ENCODE measurements at places on chromosomes 3 and 15. TPM values are rescaled to one million over a fixed set of nuclear protein-coding genes. Genes with fewer than 3 reads are reported as not detected.

DNA sequence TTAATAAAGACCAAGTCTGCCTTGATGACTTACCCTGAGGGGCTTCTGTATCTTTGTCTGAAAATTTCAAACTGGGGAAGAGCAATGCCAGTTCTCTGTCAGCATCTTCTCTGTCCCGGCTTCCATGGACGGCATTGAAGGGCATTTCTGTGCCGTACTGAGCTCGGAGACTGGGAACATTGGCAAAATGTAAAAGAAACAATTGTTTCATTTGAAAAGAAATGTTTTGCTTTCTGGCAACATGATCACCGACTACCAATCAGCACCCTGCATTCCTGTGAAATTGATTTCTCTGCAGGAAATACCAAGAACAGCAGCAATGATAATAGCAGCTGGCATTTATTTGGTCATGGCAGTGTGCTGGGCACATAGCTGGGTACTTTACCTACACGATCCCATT, 26.2 kb downstream of the NME9 start:
- DNase-seq = no peak
- H3K4me3 ChIP-seq = no peak overlapping the region
- peaks cover 4% of the 10 kb centered on the region for H3K4me1 ChIP-seq
- H3K27me3 ChIP-seq = no peaks in the 10 kb centered on the region
- H3K36me3 ChIP-seq = no peaks in the 10 kb centered on the region
- peak overlapping the region; percentile 26 for H3K27ac ChIP-seq

DNA sequence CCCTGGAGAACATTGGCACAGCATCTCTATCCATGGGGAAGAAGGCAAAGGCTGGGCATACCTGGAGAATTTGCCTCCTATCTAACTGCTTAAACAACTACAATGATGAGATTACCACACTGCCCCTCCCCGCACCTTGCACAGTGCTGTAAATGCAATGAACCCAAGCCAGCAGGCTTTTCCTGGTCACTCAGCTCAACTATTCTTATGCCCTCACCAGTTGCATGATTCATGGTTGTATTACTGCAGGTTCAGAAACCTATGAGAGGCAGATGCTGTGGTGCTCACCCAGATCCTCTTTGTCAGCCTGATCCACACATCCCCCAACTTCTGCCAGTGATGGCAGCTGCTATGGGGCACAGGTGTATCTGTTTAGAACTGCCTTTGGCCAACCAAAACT, 77.7 kb upstream of the STAC start:
- H3K27ac ChIP-seq = no peak overlapping the region
- H3K36me3 ChIP-seq = no peaks in the 10 kb centered on the region
- H3K4me3 ChIP-seq = no peak overlapping the region
- H3K4me1 ChIP-seq = no peaks in the 10 kb centered on the region

DNA sequence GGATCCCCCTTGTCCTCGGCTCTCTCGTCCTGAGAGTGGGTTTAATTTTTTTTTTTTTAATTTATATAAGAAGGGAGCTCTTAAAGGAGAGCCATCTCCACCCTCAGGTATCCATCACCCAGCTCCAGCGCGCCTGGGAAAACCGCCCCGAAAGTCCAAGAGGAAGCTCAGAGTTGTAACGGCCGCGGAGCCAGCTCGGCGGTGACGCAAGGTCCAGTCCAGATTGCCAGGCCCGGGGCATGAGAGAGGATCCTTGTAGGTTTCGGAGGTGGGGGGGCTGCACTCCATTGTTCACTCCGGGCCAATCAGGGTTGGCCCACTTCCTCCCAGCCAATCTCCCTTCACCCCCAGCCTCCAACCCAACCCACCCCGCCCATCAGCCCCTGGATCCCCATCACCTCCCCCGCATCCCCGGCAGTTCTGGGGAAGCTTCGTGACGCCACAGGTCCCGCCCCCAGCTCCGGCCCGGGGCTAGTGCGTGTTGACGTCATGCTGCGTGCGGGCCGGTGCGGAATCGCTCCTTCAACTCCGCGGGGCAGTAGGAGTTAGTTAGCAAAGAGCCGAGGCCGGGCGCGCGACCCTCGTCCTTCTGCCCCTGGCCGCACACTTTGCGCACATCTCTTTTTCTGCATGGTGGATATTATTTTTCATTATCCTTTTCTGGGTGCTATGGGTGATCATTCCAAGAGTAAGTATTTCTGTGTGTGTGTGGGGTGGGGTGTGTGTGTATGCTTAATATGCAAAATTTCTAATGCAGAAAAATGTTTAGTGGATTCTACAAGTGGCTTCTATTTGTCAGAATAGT, at the start of gene ISL2:
ISL2 (plus strand) TSS at position 520 of the 805 bp plus-strand sequence; CDS start at position 631, 111 bp downstream.
- H3K36me3 ChIP-seq = no peaks in the 10 kb centered on the region
- DNase-seq = peak; percentile 36
- H3K4me1 ChIP-seq = peaks cover 43% of the 10 kb centered on the region
- no peak within 1 kb of the TSS for H3K4me3 ChIP-seq
- H3K27me3 ChIP-seq = peaks cover 3% of the 10 kb centered on the region
- H3K27ac ChIP-seq = no peak within 1 kb of the TSS

DNA sequence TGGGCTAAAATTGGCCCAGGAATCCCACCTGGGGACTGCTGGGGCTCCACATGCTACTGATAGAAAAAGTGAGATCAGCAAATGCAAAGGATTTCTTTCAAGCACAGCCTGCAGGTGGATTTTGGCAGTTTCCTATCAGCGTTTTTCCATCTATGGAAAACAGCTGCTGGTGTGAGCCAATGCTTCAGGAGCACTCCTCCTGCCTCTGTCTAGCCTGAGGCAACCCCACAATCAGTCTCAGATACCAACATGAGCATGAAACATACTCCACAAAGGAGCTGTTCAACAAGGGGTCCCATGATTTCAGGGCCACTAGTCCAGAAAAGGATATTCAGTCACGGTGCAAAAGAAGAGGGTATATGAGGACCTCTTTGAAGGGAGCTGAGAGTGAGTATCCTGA, 311.5 kb upstream of the THBS1 start:
- H3K4me1 ChIP-seq = peaks cover 60% of the 10 kb centered on the region
- no peaks in the 10 kb centered on the region for H3K36me3 ChIP-seq
- H3K4me3 ChIP-seq = no peak overlapping the region

DNA sequence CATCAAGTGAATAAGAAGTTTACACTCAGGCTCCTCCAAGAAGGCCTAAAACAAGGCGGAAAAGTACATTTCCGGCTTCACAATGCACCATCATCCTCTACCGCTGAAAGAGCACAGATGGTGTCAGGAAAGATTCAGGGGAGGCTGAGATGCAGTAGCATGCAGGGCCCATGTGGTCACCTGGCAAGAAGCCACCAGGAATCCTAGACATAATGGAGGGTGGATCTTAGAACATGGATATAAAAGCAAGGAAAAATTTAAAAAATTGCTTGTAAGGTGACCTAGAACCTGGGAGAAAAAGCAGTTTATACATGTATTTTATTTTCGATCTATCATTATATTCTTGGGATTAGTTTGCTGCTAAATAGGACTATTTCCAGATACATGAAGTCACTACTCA, 21.9 kb upstream of the OTOL1 start:
- DNase-seq = no peak
- H3K4me3 ChIP-seq = no peak overlapping the region
- H3K27ac ChIP-seq = no peak overlapping the region
- no peaks in the 10 kb centered on the region for H3K4me1 ChIP-seq
- no peaks in the 10 kb centered on the region for H3K36me3 ChIP-seq

GRCh38 chr3:53478166-53478830, 16.1 kb upstream of the CACNA1D start:
- peaks cover 6% of the 10 kb centered on the region for H3K4me1 ChIP-seq
- DNase-seq = no peak
- H3K27ac ChIP-seq = peak overlapping the region; percentile 22
- H3K36me3 ChIP-seq = no peaks in the 10 kb centered on the region
- H3K27me3 ChIP-seq = no peaks in the 10 kb centered on the region

DNA sequence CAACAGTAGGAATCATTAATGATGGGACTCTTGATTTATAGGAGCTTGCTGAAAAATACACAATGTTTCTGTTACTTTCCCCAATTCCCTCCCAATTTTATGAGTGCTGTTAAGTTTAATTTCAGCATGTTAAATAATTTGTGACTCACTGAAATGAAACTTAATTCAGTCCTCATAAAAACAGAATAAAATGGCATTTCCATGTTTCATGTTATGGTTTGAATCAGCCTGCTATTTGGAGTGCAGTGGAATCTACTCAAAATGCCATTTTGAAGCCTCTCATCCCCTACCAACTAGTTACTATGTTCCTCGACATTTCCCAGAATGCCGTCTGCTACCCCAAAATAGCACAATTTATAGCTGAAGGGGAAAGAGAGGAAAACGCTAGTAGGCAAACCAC, 237.5 kb downstream of the ADAMTS17 start:
- no peak overlapping the region for H3K4me3 ChIP-seq
- H3K27ac ChIP-seq = no peak overlapping the region
- H3K36me3 ChIP-seq = no peaks in the 10 kb centered on the region
- DNase-seq = no peak
- H3K27me3 ChIP-seq = no peaks in the 10 kb centered on the region

DNA sequence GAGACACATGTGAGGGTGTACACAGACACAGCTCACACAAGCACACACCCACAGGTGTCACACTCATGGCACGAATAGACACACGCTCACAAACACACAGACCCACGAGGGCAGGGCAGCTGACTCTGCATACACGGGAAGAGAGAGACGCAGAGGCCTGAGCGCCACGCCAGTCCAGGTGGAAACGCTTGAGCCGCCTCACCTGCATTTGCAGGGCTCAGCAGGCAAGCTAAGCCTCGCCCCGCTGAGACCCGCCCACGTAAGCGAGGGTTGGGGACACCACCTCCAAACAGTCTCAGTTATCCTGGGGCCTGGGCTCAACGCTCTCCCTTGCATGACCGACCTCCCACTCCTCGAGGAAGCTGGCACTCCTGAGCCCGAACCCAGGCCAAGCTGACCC, 73.2 kb downstream of the TLE3 start:
- DNase-seq = no peak
- no peak overlapping the region for H3K27ac ChIP-seq
- H3K4me3 ChIP-seq = no peak overlapping the region
- no peaks in the 10 kb centered on the region for H3K36me3 ChIP-seq
- H3K27me3 ChIP-seq = no peaks in the 10 kb centered on the region
- H3K4me1 ChIP-seq = peaks cover 17% of the 10 kb centered on the region

GRCh38 chr3:153130312-153130977, 31.6 kb upstream of the RAP2B start:
- DNase-seq = no peak
- H3K36me3 ChIP-seq = no peaks in the 10 kb centered on the region
- H3K27ac ChIP-seq = no peak overlapping the region
- H3K27me3 ChIP-seq = no peaks in the 10 kb centered on the region

GRCh38 chr3:100330651-100331050, 3.9 kb upstream of the NIT2 start:
- H3K36me3 ChIP-seq = no peaks in the 10 kb centered on the region
- H3K27me3 ChIP-seq = no peaks in the 10 kb centered on the region
- no peak overlapping the region for H3K4me3 ChIP-seq
- no peak for DNase-seq

DNA sequence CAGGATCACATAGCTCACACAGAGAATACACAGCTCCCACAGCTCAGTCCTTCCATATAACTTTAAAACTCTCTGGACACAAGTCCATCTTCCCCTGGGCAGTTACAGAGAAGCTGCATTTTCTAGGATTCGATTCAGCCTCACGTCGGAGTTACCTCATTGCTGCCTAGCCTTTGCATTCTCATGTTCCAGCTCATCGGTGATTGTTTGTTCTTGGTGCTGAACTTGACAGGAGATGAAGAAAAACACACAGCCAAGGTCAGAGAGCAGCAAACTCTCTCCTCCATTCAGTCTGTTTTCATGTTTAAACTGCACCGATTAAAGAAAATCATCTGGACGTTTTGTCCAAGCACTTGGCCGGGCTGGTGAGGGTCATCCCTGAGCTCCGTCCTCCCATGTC, 375.5 kb upstream of the CFAP20DC start:
- H3K36me3 ChIP-seq = no peaks in the 10 kb centered on the region
- H3K27me3 ChIP-seq = no peaks in the 10 kb centered on the region
- H3K4me3 ChIP-seq = no peak overlapping the region
- peak; percentile 6 for DNase-seq
- H3K4me1 ChIP-seq = no peaks in the 10 kb centered on the region

DNA sequence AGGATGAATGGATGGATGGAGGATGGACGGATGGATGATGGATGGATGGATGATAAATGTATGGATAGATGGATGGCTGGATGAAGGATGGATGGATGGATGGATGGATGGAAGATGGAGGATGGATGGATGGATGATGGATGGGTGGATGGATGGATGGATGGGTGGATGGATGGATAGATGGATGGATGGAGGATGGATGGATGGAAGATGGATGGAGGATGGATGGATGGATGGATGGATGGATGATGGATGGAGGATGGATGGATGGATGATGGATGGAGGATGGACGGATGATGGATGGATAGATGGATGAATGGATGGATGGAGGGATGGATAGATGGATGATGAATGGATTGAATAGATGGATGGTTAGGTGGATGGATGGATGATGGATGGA, 210.6 kb upstream of the IGF1R start:
- no peaks in the 10 kb centered on the region for H3K4me1 ChIP-seq
- DNase-seq = no peak
- H3K36me3 ChIP-seq = no peaks in the 10 kb centered on the region
- H3K27me3 ChIP-seq = no peaks in the 10 kb centered on the region
- H3K4me3 ChIP-seq = no peak overlapping the region

GRCh38 chr3:197093871-197094270, 64.3 kb upstream of the MELTF start:
- H3K27ac ChIP-seq = no peak overlapping the region
- H3K4me3 ChIP-seq = no peak overlapping the region
- H3K4me1 ChIP-seq = peaks cover 4% of the 10 kb centered on the region
- no peak for DNase-seq
- H3K27me3 ChIP-seq = no peaks in the 10 kb centered on the region

- no peaks in the 10 kb centered on the region for H3K27me3 ChIP-seq
- DNase-seq = no peak
- no peak overlapping the region for H3K27ac ChIP-seq
- H3K4me3 ChIP-seq = no peak overlapping the region
- H3K36me3 ChIP-seq = no peaks in the 10 kb centered on the region
Measured at GRCh38 chr15:85496151-85496550, 115.7 kb downstream of the AKAP13 start.

- H3K27me3 ChIP-seq = no peaks in the 10 kb centered on the region
- H3K4me3 ChIP-seq = no peak overlapping the region
- DNase-seq = no peak
- no peaks in the 10 kb centered on the region for H3K4me1 ChIP-seq
Measured at GRCh38 chr3:22942981-22943380, 260.1 kb upstream of the UBE2E2 start.

TMEM158 gene
- total RNA-seq = 3.1 TPM

GRK7 gene
- total RNA-seq = not detected

TOPBP1 gene
- total RNA-seq = 22.6 TPM

MOBP gene
- not detected for total RNA-seq

CCR1 gene
- total RNA-seq = 3.0 TPM

Data from body of pancreas (tissue), 4 donors.